ENCODE measurements at places on chromosomes 5 and 9.

DNA sequence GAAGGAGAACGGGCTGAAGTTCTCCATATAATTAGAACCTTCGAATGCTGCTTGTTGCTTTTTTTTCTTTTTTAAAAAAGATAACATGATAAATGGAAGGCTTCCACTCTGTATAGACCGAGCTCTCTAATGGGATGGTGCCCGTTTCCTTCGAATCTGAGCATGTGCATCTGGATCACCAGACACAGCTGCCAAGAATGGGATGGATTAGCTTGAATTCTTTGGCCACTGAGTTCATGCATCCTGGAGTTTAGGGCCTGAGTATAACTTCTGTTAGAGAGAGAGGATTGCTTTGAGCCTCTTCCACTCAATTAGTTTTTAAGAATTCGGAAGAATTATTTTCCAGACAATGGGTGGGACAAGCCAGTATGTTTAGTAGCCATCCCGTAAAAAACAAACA is 93.7 kb upstream of the GDNF start:
- no peak for DNase-seq

GRCh38 chr5:40025586-40025985 is 600.8 kb upstream of the DAB2 start:
- DNase-seq = no peak

DNA sequence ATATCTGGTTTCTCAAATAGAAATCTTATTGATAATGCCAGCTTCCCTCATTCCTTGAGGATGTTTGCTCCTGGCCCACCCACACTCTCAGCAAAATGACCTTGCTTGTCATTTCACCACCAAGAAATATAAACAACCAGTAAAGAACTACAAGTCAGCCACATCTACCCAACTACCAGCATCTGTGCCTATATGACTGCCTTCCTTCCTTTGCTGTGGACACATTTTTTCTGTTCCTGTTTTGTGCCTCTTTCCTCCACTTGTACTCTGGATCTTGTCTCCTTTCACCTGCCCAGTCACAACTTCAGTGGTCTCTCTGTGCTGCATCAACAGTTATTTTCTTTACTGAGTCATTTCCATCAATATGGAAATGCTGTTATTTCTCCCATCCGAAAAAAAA is 20.3 kb downstream of the KIF2A start:
- DNase-seq = no peak

- DNase-seq = no peak
Measured at GRCh38 chr5:63128761-63129160, 550.1 kb downstream of the LRRC70 start.

DNA sequence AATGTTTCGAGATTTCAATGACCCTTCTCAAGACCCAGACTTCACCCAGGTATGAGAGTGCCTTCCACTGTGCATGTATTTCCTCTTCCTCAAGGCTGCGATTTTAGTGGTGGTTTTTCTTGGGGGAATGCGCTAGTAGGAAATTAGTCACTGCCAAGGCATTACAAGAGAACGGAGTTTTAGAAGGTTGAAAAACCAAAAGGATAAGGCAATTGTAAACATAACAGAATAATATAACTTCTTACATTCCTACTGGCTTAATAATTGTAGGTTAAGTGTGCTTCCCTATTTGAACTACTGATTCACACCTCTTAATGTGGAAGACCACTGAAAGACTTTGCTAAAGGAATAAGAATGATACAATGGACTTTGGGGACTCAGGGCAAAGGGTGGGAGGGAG is 38.9 kb downstream of the ACO1 start:
- peak; percentile 22 for DNase-seq

DNA sequence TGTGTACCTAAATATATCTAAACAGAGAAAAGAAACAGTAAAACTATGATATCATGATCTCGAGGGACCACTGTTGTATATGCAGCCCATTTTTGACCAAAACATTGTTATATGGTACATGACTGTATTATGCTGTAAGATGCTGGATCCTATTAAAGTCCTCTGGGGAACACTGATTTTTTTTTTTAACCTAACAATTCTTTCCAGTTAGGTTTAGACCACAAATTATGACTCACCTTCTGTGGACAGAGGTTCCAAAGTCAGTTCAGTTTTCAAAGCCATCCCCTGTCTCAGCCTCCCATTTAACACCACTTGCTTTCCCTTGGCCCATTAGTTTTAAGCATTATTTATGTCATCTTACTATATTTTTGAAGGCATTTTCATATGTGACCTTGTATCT is 27.1 kb downstream of the TRMO start:
- no peak for DNase-seq

DNA sequence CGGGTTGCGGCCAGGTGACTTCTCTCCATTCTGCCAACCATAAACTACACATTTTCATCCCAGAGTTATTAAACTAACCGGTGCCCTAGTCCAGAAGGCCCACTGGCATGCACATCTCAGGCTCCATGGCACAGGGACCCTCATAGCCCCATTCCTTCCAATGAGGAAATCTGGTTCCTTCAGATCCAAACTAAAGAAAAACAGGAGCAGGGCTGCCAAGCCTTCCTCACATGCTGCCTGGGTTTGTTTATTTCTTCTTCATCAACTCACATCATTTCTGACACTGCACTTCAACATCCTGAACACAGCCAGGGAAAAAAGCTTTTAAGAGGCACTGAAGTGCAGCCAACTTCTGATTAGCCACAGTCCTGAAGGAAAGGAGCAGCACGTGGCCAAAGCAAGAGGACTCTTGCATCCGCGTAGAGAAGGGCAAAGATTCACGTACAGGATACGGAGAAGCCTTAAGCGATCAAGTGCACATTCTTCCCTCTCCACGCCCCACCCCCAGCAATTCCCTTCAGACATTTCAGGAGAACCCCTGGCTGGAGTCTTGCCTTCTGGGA is 22.5 kb downstream of the LHFPL2 start:
- DNase-seq = no peak

DNA sequence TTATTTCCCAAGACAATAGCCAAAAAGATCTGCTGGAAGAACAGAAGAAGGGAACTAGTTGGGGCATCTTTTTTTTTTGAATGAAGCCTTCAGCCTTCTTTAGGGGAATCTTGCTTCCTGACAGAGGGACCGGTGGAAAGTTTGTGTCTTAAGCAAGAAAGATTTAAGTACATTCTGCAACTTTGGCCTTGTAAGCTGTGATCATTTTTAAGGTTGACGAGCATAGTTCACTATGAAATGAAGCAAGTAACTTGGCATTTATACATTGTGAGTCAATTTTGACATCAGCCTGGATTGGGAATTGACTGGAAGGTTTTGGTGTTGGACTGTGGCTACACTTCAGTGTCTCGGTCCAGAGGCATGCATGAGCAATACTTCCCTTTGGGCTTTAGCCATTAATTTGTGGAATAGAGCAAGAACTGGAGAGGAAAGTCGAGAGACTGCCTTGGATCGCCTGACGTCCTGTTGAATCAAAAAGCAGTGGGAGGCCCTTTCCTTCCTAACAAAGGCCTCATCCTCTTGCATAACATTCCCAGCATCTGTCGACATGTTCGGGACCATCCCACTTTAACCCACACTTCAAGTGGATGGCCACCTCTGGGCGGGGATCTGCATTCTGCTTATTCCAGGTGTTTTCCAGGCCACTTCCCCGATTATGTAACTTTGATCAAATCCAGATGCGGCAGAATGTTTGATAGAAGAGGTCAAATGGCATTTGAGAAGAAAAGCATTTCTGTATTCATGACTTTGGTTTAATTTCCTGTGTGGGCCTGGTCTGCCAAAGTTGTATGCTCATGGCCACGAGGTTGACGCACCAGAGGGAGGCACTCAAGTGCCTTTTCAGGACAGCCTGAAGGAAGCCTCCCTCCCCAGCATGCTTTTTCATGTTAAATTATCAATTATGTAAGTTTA is 12.5 kb downstream of the ABL1 start:
- peak; percentile 98 for DNase-seq
